ENCODE measurements at places on chromosomes 1 and 21.

GRCh38 chr1:171654942-171655745, 2.7 kb upstream of the MYOC start:
- DNase-seq: no peak

- DNase-seq: no peak
Observed at GRCh38 chr1:71919811-71920509, 362.4 kb downstream of the NEGR1 start.

- DNase-seq: no peak
Observed at GRCh38 chr1:6635910-6636760, 11.5 kb downstream of the THAP3 start.

GRCh38 chr1:9654051-9654833, 2.7 kb downstream of the PIK3CD start:
- DNase-seq: no peak

GRCh38 chr1:156935505-156936128, 15.2 kb downstream of the LRRC71 start:
- no peak for DNase-seq

DNA sequence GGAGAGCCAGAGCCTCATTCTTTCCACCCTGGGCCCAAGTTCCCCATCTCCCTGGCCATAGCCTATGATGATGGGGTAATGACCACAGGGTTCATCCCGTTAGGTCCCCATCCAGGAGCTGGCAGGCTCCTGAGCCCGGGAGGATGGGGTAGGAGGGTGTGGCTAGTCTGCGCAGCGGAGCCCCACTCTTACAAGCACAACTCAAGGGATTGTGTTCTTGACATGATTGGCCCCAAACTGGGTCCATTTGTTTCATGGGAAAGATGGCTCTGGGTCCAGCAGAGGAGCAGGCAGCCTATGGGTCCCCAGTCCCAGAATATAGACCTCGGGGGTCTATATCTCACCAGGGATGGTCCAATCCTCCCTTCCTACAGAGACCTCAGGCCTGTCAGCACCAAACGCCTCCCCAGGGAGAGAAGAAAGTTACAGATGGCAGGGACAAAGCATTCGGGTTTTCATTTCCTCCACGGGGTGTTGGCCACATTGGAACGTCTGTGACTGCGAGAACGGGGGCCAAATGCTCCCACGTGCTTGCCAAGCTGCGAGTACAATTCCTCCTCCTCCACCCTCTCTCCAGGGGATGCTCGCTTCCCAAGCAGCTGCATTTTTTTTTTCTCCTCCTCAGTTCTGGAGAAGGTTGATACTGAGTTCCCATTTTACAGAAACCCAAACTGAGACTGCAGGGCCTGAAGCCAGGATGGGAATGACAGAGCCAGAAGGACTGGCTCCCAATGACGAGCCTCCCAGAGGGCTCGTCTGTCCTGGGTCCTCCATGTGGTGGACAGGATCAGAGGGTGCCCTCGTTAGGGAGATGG, 71.0 kb downstream of the DHRS3 start:
- no peak for DNase-seq

- DNase-seq: no peak
Observed at GRCh38 chr1:159895836-159896545, 4.0 kb downstream of the CFAP45 start.

All from RWPE1 (cell line).